ENCODE measurements at places on chromosomes 5 and 9.

- DNase-seq, result no peak
These were observed 99.1 kb downstream of the ADAMTS16 start for GRCh38 chr5:5239191-5239590.

DNA sequence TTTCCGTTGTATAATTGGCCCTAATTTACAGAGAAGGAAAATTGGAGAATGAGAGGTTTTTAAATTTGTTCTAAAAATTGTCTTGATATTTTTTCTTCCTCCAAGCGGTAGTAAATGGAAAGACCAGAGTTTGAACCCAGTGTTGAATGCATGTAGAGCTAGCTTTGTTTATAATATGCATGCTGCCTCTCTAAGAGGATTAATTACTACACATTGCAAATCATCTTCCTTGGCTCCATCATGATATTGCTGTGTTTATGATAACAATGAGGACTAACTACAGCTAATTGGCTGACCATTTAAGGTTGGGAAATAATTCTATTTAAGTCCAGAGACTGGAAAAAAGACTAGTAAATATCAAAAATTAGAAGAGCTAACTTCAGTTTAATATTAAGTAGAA lies 338.5 kb downstream of the PLK2 start:
- no peak for DNase-seq

DNA sequence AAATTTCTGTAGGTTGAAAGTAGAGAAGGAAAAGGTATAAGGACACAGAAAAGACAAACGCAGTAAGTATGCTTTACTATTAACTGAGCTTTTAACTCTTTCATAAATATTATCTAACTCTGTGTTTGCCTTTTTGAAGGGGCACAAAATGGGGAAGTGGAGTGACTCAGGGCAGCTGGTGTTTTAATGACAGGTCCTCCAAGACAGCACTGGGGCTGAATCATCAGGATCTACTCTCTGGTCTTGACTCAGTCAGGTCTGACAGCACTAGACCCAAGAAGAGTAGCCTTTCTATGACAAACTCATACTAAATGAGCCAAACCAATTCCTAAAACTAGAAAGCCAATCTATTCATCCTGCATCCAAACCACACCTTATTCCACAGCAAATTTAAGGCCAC lies 102.2 kb downstream of the APTX start:
- no peak for DNase-seq

DNA sequence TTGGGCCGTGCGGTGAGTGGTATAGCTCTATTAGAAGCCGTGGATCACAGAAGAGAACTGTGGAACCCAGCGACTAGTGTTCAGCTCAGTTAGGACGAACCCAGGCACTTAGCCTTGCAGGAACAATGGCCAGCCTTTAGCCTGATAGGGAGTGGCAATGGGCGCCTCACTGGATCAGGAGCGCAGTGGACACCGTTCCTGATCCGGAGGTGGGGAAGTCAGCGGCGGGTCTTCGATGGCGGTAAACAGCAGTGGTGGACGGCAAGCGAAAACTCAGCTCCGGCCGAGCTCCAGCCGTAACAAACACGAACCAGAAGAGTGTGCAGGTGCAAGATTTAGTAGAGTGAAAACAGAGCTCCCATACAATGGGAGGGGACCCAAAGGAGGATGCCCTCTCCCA lies 340.0 kb downstream of the TLE4 start:
- DNase-seq, result no peak

DNA sequence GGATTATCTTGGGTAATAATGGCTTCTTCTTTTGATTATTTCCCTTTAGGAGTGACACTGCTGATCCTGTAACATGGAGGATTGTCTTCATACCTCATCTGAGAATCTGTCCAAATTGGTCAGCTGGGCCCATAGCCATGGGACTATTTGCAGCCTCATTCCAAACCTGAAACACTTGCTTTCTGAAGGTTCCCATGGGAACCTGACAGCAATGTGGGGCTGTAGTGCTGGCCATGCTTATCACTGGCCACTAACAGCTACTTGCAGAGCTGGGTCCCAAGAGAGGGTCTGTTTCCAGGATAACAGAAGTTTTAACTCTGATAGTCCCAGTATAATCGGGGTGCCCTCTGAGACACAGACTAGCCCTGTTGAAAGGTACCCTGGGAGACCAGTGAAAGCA lies 87.4 kb downstream of the KIAA1958 start:
- no peak for DNase-seq

- DNase-seq, result no peak
These were observed 153.9 kb downstream of the MARCHF11 start for GRCh38 chr5:16025681-16026080.

DNA sequence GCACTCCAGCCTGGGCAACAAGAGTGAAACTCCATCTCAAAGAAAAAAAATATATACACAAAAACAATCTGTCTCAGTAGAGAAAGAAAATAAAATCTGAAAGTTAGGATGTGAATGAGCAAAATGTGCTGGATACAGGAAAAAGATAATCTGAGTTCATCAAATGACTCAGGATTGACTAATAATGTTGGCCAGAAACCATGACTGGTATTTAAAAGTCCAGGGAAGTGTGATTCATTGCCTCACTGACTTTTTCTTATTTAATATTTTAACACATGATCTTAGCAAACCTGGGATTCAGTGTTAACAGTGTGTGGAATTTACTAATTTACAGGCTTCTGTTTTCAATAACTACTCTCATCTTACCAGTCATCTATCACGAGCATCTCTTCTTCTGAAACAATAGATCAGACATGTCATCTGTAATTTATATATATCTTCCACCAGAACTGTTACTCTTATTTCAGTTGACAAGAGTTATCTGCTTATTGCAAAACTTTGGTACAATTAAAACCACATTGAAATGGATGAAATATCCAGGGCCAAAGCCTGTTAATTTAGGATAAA lies 256.7 kb downstream of the CDH12 start:
- no peak for DNase-seq

DNA sequence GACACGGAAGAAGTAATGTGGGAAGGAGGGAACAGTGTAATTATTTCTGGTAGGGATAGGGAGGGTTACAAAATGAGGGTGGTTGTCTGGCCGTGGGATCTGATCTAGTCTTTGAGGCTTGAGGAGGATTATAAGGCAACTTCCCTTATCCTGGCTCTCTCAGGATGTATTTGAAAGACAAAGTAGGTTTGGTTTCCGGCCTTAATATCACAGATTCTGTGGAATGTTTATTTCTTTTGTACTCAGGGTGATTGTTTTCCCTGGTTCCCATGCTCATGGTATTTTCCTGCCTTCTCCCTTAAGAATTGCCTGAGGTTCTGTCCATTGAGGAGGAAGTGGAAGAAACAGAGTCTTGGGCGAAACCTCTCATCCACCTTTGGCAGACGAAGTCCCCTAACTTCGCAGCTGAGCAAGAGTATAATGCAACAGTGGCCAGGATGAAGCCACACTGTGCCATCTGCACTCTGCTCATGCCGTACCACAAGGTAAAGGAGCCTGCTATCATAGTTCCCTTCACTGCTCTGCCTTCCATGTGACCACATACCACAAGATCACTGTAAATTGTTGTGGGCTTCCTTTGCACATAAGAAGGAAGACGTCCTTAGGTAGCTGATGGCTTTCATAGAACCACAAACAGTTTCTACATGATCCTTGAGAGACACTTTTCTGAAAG lies 253.8 kb downstream of the KDM4C start:
- no peak for DNase-seq

- peak; percentile 52 for DNase-seq
These were observed 9.2 kb upstream of the GPRIN1 start for GRCh38 chr5:176619203-176619568.
